Astrocyte of the hippocampus (primary cell): ENCODE measurements at places on chromosomes 5 and 9.

- DNase-seq = no peak
These were observed 10.1 kb downstream of the BRD9 start for GRCh38 chr5:882253-883183.

- DNase-seq = no peak
These were observed 19.7 kb downstream of the TRIM14 start for GRCh38 chr9:98099346-98099745.

- DNase-seq = peak; percentile 24
These were observed 70.2 kb upstream of the AGXT2 start for GRCh38 chr5:35117967-35118366.

GRCh38 chr5:130286971-130287370 lies 382.7 kb downstream of the CHSY3 start:
- DNase-seq = no peak

- no peak for DNase-seq
These were observed 240.8 kb downstream of the FANCC start for GRCh38 chr9:95076696-95077052.

GRCh38 chr5:9365512-9365911 lies 180.4 kb downstream of the SEMA5A start:
- peak; percentile 48 for DNase-seq

- DNase-seq = no peak
These were observed 159.0 kb downstream of the TUSC1 start for GRCh38 chr9:25519286-25519685.

DNA sequence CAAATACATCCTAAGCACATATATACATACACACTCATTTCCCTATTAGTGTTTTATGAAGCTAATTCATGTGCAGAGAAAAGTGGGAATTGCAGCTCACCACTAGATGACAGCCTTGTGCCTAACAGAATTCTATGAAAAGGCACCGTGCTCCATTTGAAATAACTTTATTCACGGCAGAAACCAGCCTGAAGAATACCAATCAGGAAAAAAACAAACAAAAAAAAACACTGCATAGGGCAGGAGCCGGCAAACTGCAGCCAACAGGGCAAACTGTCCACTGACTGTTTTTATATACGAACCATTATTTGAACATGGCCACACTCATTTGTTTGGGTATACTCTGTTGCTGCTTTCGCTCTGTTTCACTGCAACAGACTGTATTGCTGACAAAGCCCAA lies 33.6 kb downstream of the ERMP1 start:
- peak; percentile 67 for DNase-seq

- DNase-seq = no peak
These were observed 499.5 kb upstream of the KLF4 start for GRCh38 chr9:107989099-107989498.

DNA sequence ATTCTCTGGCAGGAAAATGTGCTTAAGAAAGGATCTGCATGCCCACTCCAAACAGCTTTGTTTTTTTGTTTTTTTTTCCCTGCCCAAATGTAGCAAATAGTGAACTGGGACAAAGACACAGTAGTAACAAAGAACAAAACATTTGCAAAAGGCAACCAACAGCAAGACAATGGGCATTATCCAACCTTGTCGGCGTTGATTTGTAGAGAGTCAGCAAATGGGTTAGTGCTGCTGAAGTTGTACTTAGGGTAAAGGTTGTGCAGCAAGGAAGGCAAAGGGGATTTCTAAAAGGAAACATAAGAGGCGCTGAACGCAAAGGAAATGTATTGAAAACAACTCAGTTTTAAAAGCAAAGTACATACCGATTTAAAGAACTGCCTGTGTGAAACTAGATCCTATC lies 136.2 kb downstream of the MPDZ start:
- DNase-seq = no peak

- no peak for DNase-seq
These were observed 38.1 kb downstream of the LIFR start for GRCh38 chr5:38518341-38518740.

DNA sequence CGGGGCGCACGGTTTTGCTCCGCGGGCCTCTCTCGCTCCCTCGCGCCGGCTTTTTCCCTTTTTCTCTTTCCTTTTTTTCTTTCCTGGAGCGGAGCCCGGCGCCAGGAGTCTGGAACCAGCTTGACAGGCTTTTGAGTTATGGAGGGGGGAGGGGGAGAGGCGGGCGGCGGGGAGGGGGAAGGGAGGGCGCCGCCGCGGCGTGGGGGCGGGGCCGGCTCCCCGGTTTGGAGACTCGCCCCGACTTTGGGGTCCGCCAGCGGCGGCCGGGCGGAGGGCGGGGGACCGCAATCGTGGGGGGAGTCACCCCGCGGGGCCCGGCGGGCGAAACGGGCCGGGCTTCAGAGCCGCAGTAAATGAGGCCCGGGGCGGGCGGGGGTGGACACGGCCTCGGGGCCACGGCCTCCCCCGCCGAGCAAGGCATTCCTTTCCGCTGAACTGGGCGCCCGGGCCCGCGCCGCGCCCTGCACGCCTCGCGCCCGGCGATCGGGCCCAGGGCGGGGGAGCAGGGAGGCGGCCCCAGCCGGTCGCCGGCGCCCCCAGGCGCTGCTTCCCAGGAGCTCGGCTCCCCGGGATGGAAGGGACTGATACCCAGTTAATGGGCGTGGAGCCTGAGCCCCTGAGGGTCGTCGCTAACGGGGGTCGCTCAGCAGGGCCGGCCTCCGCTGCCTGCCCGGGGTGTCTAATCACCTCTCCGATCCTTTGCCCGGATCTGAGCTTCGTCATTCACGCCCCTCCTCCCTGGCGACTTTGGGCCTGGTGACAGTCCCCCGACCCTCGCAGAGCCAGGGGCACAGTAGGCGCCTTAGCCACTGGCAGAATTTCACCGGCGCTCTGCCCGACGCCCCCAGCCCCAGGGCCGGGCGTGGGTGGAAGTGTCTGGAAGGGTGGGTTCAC lies 138.1 kb downstream of the C9orf50 start:
- DNase-seq = peak; percentile 97

DNA sequence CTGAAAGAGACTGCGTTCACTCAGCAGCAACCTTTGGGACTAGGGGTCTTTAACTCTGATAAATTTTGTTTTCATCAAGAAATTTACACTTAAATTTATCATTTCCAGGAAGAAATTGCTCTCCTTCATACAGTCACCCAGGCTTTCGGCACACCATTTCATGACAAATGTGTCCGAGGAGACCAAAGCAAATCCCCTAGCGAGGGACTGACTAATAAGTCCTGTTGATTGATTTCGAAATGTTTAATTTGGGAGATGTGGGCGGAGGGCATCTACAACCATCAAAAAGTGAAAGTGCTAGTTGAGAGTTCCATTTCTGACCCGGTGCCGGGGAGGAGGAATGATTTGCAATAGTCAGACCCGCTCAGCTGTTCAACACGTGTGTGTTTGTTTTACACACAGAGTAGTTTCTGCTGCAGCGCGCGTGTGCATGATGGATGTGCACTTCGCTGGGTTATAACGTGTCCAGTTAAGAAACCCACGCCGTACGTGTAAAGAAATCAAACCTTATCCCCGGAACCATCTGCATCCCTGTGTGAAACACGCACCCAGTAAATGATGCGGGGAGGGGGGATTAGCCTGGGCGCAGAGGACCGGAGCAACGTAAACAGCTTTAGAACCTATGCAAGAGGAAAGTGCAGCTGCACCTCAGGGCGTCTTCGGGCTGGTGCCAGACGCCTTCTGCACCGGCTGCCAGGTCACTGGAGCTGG lies 845 bp upstream of the NR4A3 start:
- DNase-seq = peak; percentile 74

- DNase-seq = peak; percentile 78
These were observed at the start of gene GRIN1 for GRCh38 chr9:137138722-137139467. Gene GRIN1, plus strand, starts transcription at chr9:137139154. Its CDS starts 333 bp downstream, at chr9:137139487.

DNA sequence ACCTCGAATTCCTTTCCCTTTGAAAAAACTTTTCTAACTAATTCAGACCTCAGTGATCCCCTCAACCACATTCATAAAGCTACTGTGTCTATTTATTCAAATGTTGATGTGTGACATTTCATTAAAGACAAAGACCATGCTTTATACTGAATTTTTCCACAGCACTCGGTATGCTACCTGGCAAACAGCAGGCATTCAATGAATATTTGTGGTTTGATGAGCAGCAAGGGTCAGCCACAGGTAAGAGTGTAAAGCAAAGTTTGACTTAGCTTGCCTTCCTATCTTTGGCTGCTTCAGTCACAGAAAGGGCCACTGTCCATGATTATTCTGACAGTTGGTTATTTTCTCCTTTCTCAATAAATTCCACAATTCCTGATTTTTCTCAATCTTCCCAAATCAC lies 5.1 kb upstream of the CDC42SE2 start:
- peak; percentile 65 for DNase-seq

- DNase-seq = no peak
These were observed 49.6 kb downstream of the STRBP start for GRCh38 chr9:123218831-123219230.

GRCh38 chr9:89358376-89358916 lies 40.1 kb downstream of the SECISBP2 start:
- no peak for DNase-seq

DNA sequence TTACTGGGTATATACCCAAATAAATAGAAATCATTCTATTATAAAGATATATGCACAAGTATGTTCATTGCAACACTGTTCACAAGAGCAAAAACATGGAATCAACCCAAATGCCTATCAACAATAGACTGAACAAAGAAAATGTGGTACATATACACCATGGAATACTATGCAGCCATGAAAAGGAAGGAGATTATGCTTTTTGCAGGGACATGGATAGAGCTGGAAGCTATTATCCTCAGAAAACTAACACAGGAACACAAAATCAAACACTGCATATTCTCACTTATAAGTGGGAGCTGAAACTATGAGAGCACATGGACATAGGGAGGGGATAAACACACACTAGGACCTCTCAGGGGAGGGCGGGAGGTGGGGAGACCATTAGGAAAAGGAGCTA lies 298.4 kb upstream of the CDH9 start:
- DNase-seq = no peak

- no peak for DNase-seq
These were observed 48.5 kb upstream of the AGXT2 start for GRCh38 chr5:35096216-35096615.

- no peak for DNase-seq
These were observed 113.6 kb downstream of the GNA14 start for GRCh38 chr9:77534376-77535057.

DNA sequence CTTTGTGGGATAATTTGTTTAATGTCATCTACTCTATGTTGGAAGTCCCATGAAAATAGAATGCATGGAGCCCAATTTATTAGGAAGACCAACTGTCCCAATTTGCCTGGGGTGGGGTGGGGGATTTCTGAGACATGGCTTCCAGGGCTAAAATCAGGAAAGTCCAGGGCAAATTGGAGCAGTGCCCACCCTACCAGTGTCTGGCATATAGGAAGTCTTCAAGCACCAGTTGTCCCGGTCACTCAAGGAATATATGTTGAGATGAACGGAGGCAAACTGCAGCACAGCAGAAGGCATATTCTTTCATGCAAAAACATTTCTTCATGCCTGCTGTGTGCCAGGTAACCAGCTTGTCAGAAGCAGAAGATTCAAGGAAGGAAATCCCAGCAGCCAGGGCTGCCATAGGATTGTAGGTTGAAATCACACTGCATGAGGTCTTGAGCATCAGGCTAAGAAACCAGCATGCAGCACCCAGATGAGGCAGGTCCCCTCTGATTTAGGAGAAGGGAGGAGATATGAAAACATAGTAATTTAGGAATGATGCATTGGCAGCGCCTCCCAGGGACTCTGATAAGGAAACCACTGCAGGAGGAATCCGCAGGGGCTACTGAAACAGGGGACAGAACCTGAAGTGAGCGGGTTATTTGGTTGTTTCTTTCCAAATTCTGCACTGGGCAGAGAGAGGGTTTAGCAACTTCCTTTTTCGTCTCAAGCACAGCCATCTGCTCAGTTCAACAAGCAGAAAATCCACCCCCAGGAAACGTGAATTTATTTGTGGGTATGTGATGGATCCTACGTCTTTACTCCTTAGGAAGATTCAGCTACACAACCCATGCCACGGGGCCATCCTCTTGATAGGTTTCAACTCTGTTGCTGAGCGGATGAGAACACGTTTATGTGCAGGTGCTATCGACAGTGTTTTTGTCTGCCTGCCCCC lies 112.6 kb upstream of the CPEB4 start:
- no peak for DNase-seq

- no peak for DNase-seq
These were observed 24.9 kb downstream of the TCF7 start for GRCh38 chr5:134139377-134139851.

GRCh38 chr9:137070201-137070905 lies at the start of gene SAPCD2:
Gene SAPCD2, minus strand, starts transcription at chr9:137070557. Its CDS starts 97 bp downstream, at chr9:137070460.
- DNase-seq = peak; percentile 90

DNA sequence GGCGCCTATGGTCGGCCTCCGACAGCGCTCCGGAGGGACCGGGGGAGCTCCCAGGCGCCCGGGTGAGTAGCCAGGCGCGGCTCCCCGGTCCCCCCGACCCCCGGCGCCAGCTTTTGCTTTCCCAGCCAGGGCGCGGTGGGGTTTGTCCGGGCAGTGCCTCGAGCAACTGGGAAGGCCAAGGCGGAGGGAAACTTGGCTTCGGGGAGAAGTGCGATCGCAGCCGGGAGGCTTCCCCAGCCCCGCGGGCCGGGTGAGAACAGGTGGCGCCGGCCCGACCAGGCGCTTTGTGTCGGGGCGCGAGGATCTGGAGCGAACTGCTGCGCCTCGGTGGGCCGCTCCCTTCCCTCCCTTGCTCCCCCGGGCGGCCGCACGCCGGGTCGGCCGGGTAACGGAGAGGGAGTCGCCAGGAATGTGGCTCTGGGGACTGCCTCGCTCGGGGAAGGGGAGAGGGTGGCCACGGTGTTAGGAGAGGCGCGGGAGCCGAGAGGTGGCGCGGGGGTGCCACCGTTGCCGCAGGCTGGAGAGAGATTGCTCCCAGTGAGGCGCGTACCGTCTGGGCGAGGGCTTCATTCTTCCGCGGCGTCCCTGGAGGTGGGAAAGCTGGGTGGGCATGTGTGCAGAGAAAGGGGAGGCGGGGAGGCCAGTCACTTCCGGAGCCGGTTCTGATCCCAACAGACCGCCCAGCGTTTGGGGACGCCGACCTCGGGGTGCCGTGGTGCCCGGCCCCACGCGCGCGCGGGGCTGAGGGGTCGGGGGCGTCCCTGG lies 561 bp downstream of the DAPK1 start:
- peak; percentile 82 for DNase-seq

- no peak for DNase-seq
These were observed 8.8 kb downstream of the PRXL2C start for GRCh38 chr9:96646081-96646991.

DNA sequence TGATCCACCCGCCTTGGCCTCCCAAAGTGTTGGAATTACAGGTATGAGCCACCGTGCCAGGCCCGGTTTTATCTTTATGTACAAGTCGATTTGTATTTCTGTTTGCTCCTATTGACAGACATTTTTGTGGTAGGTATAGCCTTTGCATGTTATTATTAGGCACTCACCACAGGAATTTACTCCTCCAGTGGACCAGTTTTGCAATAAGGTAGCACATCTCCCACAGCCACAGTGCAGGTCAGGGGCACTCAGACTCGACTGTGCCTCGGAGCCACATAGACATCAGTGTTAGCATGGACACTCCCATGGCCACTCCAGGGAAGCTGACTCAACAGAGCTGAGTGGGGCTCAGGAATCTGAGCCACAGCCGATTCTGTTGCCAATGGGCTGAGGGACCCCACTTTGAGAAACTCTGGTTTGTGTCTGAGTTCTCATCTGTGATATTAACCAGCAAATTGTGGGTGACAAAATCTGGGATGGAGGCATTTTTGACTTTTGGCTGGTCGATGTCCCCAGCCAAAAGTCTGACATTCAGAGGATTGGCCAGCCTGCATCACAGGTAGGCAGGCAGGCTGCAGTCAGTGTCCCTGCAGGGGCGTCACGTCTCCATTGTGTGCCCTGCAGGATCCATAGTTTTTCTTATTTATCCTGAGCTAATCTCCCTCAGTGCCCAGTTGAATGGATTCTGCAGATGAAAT lies 15.0 kb upstream of the SHB start:
- peak; percentile 59 for DNase-seq
